ENCODE measurements at places on chromosomes 4 and X. TPM values are rescaled to one million over a fixed set of nuclear protein-coding genes. Genes with fewer than 3 reads are reported as not detected.
A peak's percentile ranks its signal among the peaks of the same experiment; 100 is the strongest.

PAGE5 gene
- total RNA-seq: 0.68 TPM

UBL4A gene
- 53.3 TPM for total RNA-seq

FRAS1 gene
- not detected for total RNA-seq

MFAP3L gene
- total RNA-seq: 1.2 TPM

TLL1 gene
- not detected for total RNA-seq

CYSLTR1 gene
- 1.8 TPM for total RNA-seq

TBC1D14 gene
- 37.1 TPM for total RNA-seq

CLDN34 gene
- not detected for total RNA-seq

- peaks cover 15% of the 10 kb centered on the region for H3K36me3 ChIP-seq
- DNase-seq: no peak
- no peak overlapping the region for H3K4me3 ChIP-seq
- peak overlapping the region; percentile 47 for H3K27ac ChIP-seq
- no peaks in the 10 kb centered on the region for H3K27me3 ChIP-seq
Measured at GRCh38 chr4:153512952-153513500, 46.9 kb downstream of the TMEM131L start.

DNA sequence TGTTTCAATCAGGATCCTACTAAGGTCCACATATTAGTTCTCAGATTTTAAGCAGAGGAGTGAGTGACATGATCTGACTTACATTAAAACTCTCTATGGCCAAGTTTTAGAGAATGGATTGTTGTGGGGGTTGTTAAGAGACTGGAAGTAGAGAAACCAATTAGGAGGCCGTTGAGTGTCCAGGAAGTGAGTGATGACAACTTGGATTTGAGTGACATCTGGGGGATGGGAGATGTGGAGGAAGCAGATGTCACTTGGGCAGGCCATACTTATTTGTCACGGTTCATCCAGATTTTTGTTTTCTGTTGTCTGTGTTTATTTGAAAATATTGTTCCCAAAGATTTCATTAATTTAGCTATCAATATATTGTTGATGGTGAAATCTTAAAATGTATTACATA lies 28.3 kb downstream of the ADD1 start:
- H3K27me3 ChIP-seq: no peaks in the 10 kb centered on the region
- peaks cover 5% of the 10 kb centered on the region for H3K36me3 ChIP-seq
- no peak for DNase-seq
- H3K27ac ChIP-seq: peak overlapping the region; percentile 31
- no peak overlapping the region for H3K4me3 ChIP-seq
- H3K4me1 ChIP-seq: peaks cover 57% of the 10 kb centered on the region

GRCh38 chr4:74205046-74205445 lies 47.1 kb downstream of the MTHFD2L start:
- no peak for DNase-seq
- H3K36me3 ChIP-seq: peaks cover 10% of the 10 kb centered on the region
- no peaks in the 10 kb centered on the region for H3K4me1 ChIP-seq
- no peak overlapping the region for H3K27ac ChIP-seq

DNA sequence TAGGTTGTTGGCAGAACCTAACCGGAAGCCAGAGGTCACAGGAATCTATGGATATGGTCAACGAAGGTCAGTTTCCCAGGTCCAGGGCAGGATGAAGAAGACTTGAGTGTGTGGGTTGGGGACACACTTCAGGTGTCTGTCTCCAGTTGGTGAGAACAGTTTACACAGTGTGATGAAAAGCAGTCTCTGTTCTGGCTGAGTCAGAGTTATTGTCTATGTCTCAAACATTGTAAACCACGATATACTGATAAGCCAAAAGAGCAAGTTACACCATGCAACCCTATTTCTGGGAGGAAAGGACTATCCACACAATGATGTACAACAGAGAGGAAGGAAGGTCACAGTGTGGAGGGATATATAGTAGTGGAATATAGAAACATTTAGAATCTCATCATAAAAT lies 187.1 kb upstream of the C1QTNF7 start:
- H3K4me1 ChIP-seq: no peaks in the 10 kb centered on the region
- no peaks in the 10 kb centered on the region for H3K36me3 ChIP-seq
- DNase-seq: no peak
- H3K4me3 ChIP-seq: no peak overlapping the region
- no peaks in the 10 kb centered on the region for H3K27me3 ChIP-seq
- no peak overlapping the region for H3K27ac ChIP-seq

DNA sequence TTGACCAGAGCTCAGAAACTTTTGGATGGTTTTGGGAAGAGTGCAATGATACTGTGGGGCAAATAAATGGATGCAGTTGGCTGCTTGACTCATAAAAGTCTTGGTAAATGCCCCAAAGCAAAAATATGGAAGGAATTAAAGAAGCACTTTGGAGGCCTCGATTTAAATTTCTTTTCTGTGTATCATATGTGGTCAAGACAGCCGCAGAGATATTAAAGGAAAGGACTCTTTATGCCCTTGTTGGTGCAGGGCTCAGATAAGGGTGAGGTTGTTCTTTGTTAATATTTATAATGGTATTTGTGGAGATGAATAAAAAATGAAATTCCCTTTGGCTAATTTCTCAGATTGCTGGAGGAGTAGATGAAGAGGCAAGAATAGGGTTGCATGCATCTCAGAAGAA lies 90.2 kb downstream of the NHS start:
- no peaks in the 10 kb centered on the region for H3K4me1 ChIP-seq
- no peak overlapping the region for H3K27ac ChIP-seq
- DNase-seq: no peak
- H3K4me3 ChIP-seq: no peak overlapping the region
- no peaks in the 10 kb centered on the region for H3K36me3 ChIP-seq

DNA sequence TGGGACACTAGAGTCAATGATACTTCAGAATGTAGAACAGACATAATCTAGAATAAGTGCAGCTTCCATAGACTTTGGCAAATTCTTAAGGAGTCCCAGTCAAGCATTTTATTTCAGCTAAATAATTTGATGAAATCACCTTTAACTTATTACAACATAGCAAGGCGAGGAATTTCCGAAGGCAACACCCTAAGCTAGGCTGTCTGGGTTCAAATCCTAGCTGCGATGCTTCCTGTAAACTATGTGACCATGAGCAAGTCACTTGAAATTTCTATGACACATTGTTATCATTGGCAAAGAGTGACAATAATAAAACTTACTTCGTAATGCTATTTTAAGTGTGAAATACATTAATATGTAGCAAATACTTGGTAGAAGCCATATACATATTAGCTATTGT lies 679.1 kb downstream of the DMD start:
- H3K36me3 ChIP-seq: no peaks in the 10 kb centered on the region
- no peaks in the 10 kb centered on the region for H3K4me1 ChIP-seq
- DNase-seq: no peak
- no peak overlapping the region for H3K27ac ChIP-seq
- H3K4me3 ChIP-seq: no peak overlapping the region

DNA sequence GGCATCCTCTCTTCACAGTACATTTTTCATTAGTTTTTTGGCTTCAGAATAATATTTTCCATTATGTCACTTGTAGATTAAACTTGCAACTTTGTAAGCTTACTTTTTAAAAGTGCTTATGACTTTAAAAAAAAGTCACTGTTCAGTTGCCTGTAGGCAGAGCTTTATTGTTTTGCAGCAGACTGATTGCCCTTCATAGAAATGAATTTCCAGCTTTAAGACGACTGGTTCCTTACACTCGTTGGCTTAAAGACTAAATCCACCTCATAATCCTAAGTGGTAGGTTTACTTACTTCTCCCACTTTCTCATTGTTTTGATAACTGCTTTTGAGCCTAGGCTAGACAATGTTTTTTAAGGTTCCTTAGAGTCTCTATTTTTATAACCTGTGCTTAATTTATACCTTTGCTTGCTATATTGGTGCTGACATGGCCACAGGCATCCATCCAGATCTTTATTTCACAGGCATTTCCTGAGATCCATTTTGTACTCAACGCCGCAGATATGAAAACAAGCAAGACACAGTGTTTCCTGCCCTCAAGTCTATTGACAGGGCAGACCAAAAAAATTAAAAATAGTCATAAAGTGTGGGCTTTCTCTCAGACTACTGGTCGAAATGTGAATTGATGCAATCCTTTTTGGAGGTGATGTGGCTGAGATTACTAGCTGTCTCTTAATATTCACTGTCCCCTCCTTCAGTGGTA lies 12.6 kb upstream of the IL13RA2 start:
- no peaks in the 10 kb centered on the region for H3K36me3 ChIP-seq
- H3K4me3 ChIP-seq: no peak overlapping the region

DNA sequence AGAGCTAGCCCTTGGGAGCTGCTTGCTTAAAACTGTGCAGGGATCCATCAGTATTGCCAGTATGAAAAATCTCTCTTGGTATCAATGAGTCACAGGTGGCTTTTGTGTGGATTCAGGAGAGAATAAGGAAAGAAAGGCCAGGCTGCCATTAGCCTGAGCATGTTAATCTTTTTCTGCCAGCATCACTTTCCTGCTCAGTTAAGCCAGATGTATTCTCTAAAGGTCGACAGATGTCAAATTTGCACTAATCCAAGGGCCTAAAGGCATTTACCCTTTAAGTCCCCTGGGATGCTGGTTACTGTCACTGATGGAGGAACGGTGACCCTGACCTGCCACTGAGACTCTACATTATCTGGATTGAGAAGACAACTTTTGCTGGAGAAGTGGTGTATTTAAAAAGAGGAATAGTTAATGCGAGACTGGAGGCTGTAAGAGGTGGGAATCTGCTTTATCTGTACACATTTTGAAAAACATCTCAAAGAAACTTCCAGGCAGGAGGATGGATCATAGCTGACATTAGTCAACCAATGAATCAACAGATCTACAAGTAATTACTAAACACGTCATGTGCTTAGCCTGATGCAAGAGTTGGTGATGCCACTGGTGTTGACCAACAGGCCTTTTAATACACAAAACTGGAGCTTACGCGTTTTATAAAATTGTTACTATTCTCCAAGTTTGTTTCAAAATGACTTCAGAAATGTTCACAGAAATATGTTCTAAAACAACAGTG lies 241.4 kb upstream of the ANXA3 start:
- DNase-seq: no peak
- no peak overlapping the region for H3K4me3 ChIP-seq
- no peaks in the 10 kb centered on the region for H3K4me1 ChIP-seq
- peaks cover 6% of the 10 kb centered on the region for H3K27me3 ChIP-seq

GRCh38 chrX:126393284-126393683 lies 159.3 kb downstream of the DCAF12L1 start:
- no peaks in the 10 kb centered on the region for H3K36me3 ChIP-seq
- no peak overlapping the region for H3K27ac ChIP-seq
- no peaks in the 10 kb centered on the region for H3K4me1 ChIP-seq
